Occipital lobe (tissue), 3 donors: ENCODE measurements at places on chromosomes 3 and 15. TPM values are rescaled to one million over a fixed set of nuclear protein-coding genes. Genes with fewer than 3 reads are reported as not detected.

HES1 gene
- total RNA-seq: 13.6 TPM

IGF1R gene
- total RNA-seq: 37.4 TPM

BLM gene
- total RNA-seq: 3.6 TPM

LRRC34 gene
- total RNA-seq: 8.1 TPM

P3H2 gene
- 2.8 TPM for total RNA-seq

FRMD5 gene
- 29.2 TPM for total RNA-seq

ZBTB20 gene
- total RNA-seq: 62.7 TPM

ATP13A5 gene
- under 0.01 TPM for total RNA-seq

GOLGA8G gene
- not detected for total RNA-seq

CKMT1A gene
- 5.6 TPM for total RNA-seq

ARPIN gene
- total RNA-seq: 15.9 TPM

IL17RE gene
- total RNA-seq: not detected

SIDT1 gene
- 6.2 TPM for total RNA-seq

AMT gene
- 0.62 TPM for total RNA-seq

EPHB3 gene
- total RNA-seq: 3.9 TPM

CLSTN2 gene
- 10.3 TPM for total RNA-seq

IFRD2 gene
- 15.1 TPM for total RNA-seq

MNS1 gene
- total RNA-seq: 1.9 TPM

SLC15A2 gene
- 10.0 TPM for total RNA-seq

RYK gene
- total RNA-seq: 136 TPM

DUOXA2 gene
- total RNA-seq: not detected

GHRL gene
- not detected for total RNA-seq

SEMA3F gene
- 5.8 TPM for total RNA-seq

GUCA1C gene
- total RNA-seq: not detected

IFT57 gene
- 55.7 TPM for total RNA-seq

SLC9C1 gene
- under 0.01 TPM for total RNA-seq

CRABP1 gene
- 10.5 TPM for total RNA-seq
